Vagina (tissue), 2 donors: ENCODE measurements at places on chromosomes 13 and 19.

- peak; percentile 27 for DNase-seq
Observed at GRCh38 chr19:31501427-31502195, 152.4 kb upstream of the TSHZ3 start.

- no peak for DNase-seq
Observed at GRCh38 chr13:104779311-104779993, 1713.2 kb upstream of the SLC10A2 start.

DNA sequence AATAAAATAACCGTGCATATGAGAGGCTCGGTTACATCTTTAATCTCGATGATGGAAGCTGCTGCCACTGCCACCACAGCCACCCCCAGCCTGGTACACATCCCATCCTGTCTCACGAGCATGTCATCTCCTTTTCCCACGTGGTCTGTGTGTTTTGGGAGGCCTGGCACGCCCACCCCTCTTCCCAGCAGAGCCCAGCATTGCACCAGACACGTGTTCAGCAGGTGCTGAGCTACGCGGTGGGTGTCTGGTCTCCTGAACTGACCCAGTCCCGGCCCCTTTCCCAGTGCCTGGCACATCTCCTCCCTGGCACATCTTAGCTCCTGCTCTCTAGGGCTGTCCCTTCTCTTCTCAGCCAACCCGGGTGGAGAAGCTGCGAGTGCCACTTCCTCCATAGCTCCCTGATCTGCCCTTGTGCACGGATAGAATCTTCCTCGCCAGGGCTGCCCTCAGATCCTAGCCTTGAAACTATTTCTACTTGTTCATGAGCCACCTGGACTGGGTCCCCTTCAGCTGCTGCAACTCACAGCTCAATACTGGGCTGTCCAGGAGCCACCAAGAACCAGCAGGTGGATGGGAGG, 36.8 kb upstream of the ZNF536 start:
- no peak for DNase-seq

GRCh38 chr13:99442273-99442895, 58.9 kb upstream of the TM9SF2 start:
- DNase-seq = no peak

DNA sequence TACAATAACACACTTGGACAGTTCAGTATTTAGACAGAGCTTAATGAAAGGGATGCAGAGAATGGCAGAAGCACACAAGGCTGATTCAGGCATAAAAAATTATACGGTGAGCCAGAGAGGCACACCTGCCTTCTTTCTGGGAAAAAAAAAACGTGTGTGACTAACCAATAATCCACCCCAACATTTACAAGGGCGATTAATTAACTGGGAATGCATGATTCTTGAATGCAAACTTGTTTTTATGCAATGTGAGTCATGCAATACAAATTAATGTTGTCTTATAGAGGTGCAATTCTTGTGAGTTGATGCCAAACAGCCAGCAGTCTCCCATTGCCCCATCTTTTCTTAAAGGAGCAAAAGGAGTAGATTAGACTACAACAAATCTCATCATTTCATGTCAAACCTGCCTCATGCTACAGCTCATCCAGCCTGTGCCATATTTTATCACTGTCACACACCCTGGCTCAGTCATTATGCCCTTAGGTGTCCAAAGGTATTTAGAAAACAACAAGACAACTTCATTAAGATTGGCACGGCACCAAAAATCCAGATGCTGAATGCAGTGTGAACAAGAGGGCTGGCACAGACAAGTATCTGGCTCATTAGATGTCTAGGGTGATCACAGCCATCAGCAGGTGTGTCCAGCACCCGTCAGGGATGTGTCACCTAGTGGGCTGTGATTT, 721.1 kb downstream of the EFNB2 start:
- DNase-seq = no peak

DNA sequence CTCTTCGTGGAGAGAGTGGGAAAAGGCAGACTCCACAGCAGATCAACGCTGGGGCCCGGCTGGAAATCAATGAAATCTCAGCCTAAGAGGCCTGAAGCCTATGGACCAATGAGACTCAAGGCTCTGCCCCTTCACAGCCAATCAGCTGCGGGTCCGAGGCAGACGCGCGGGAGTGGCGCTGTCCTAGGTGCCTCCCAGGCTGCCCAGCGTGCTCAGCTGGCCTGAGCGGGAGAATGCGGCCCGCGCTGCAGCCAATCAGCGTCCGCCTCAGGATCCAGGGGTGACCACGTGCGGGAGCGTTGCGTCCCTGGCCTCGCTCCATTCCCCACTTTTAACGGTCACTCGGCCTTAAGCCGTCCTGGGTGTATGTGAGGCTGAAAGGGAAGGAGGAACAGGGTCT, at the start of gene ZBTB32:
Gene ZBTB32, plus strand, starts transcription at position 341 of the 400 bp plus-strand sequence. CDS start 10,069 bp downstream, outside the sequence.
- no peak for DNase-seq

- no peak for DNase-seq
Observed at GRCh38 chr19:47430041-47430802, 10.9 kb upstream of the MEIS3 start.

DNA sequence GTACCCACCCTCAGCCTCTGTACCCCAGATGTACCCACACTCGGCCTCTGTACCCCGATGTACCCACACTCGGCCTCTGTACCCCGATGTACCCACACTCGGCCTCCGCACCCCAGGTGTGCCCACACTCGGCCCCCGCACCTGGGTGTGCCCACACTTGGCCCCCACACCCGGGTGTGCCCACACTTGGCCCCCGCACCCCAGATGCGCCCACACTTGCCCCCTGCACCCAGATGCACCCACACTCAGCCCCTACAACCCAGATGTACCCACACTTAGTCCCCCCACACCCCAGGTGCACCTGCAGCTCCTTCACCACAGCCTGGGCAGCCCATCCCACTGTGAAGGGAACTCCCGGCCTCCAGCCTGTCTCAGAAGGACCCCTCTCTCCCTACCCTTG, 69.7 kb downstream of the PEX11G start:
- no peak for DNase-seq

GRCh38 chr13:111626371-111627305, 306.2 kb downstream of the TEX29 start:
- DNase-seq = peak; percentile 95

GRCh38 chr13:28618230-28618994, 40.5 kb upstream of the POMP start:
- DNase-seq = no peak

DNA sequence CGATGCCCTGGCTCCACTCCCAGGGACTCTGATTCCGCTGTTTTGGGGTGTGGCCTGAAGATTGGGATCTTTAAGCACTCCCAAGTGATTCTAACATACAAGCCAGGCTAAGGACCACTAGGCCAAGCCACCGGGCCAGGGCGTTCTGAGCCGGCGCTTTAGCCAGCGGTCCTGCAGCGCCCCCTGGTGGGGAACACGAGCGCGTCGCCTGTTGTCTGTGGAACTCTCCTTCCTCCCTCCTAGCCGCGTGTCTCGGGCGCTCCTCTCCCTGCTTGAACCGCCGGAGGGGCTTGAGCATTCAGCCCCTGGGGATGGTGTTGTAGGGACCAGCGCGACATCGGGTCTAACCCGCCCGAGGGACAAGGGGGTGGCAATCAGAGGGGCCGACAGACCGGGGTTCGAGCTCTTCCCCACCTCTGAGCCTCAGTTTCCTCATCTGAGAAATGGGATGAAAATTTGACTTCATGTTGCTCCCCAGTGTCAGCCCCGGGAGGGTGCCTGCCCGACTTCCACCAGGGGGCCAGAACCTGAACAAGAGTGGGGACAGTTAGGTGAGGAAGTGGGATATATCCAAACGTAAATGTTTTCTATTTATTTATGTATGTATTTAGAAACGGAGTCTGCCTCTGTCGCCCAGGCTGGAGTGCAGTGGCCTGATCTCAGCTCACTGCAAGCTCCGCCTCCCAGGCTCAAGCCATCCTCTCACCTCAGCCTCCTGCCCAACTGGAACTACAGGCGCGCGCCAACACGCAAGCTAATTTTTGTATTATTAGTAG, 18.0 kb upstream of the PNMA8B start:
- no peak for DNase-seq

GRCh38 chr13:103299079-103299478, 232.9 kb upstream of the SLC10A2 start:
- DNase-seq = no peak

- DNase-seq = no peak
Observed at GRCh38 chr19:45403272-45403671, 1.6 kb downstream of the PPP1R13L start.

DNA sequence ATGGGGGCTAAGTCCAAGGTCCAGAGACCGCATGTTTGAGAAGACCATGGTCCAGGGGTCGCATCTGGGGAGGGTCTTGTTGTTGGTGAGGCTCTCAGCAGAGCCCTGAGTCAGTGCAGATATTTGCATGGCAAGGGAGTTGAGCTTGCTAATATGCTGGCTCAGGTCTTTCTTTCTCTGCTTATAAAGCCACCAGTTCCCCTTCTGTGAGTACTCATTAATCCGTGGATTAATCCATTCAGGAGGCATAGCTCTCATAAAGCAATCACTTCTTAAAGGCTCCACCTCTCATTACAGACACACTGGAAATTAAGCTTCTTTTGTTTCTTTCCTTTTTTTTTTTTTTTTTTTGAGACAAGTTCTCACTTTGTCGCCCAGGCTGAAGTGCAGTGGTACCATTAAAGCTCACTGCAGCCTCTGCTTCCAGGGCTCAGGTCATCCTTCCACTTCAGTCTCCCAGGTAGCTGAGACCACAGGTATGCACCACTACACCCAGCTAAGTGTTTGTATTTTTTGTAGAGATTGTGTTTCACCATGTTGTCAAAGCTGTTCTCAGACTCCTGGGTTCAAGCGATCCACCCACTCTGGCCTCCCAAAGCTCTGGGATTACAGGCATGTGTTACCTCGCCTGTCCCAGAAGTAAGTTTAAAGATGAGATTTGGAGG, 216.4 kb downstream of the SLITRK5 start:
- no peak for DNase-seq

GRCh38 chr19:15072930-15073647, 8.9 kb upstream of the OR1I1 start:
- no peak for DNase-seq

- DNase-seq = no peak
Observed at GRCh38 chr19:7000333-7000732, 20.9 kb downstream of the MBD3L2B start.

- no peak for DNase-seq
Observed at GRCh38 chr19:14138576-14139265, 2.3 kb upstream of the ASF1B start.

DNA sequence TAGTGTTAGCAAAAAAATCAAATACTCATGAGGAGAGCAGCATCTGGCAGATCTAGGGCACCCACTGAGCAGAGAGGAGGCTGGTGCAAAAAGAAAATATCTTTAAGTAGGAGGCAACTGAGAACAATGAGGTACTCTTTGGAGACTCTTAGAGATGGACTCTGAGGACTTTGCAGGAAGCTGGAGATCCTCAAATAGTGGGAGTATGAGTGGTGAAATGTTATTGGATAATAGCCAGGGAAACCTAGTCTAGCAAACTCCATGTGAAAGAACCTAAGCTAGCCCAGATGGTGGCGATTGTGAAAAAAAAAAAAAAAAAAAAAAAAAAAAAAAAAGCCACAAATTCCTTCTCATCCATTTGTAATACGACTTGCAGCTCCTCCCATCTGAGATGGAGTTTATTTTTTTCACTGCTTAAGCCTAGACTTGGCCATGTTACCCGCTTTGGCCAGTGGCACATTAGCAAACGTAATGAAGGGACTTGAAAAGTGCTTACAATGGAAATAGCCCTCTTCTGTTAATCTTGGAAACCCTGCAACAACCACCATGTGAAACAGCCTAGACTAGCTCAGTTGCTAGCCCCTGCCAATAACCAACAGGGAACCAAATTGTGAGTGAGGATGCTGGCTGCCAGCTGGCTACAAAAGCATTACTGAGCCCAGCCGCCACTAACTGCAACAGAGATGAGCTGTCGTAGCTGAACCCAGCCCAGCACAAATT, 476.2 kb downstream of the KLF12 start:
- DNase-seq = no peak

GRCh38 chr19:30626626-30626966, 254.4 kb downstream of the ZNF536 start:
- DNase-seq = peak; percentile 8

DNA sequence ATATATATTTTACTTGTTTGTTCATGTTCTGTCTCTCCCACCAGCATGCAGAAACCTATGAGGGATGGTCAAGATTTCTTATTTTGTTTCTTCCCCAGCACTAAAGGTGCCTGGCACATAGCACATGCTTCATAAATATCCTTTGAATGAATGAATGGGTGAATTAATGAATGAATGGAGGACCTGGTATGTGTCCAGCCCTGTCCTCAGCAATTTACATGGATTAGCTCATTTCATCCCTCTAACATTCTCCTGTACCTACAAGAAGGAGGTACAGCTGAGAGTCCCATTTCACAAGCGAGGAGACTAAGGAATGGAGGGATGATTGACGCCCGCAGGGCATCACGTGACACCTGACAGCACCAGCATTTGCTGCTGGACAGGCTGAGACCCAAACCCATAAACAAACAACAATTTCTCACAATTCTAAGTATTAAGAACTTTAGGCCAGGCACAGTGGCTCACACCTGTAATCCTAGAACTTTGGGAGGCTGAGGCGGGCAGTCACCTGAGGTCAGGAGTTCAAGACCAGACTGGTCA, 6.8 kb upstream of the BCAT2 start:
- DNase-seq = no peak

DNA sequence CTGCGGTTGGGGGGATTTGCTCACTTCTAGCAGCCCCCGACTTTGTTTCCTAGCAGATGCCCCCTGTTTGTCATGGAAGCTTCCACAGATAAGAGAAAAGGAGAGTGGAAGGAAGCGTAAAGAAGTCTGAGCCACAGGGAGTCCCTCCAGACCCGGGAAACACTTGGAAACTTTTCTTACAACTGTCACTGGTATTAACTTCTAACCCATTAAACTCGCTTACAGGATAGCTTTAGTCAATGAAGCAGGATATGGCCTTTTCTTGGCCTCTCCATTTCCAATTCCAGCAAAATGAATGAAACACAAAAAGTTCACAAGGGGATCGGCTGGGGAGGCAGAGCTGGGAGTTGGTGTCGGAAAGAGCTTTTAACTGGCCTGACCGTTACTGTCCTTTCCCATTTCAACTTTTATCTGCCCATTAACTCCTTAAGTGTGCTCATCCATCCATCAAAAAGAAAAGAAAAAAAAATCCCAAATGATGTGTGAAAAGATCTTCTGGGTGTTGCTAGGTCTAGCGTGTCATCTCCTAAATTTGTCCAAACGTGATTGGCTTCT, 231.9 kb upstream of the ARGLU1 start:
- no peak for DNase-seq

DNA sequence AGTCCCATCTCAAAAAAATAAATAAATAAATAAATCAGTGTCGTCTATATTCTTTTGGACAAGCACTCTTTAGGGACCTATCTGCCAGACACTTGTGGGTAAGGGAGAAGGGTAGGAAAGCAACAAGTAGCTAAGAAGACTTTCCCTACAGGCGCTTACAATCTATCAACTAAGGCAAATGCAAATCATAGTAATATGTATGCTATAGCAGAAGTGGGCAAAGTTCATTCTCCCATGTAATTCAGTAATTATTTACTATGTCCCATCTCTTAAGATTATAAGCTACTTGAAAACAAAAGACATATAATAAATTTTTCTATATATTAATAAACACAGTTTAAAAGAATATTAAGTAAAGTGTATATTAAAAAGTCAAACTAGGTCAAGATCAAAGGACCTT, 16.5 kb downstream of the ELF1 start:
- no peak for DNase-seq
